Left lobe of liver (tissue), 2 donors: ENCODE measurements at places on chromosomes 4 and X. TPM values are rescaled to one million over a fixed set of nuclear protein-coding genes. Genes with fewer than 3 reads are reported as not detected.

Gene PSAPL1
- not detected for total RNA-seq

Gene CT45A5
- total RNA-seq: not detected

Gene TEX13B
- total RNA-seq: not detected

Gene GABRQ
- not detected for total RNA-seq

Gene FAM9B
- 1.1 TPM for total RNA-seq

Gene UGT2A3
- 16.6 TPM for total RNA-seq

Gene NMU
- total RNA-seq: 0.65 TPM

Gene DRD5
- not detected for total RNA-seq

Gene CD40LG
- 0.15 TPM for total RNA-seq

Gene BST1
- 3.7 TPM for total RNA-seq

Gene MSANTD1
- total RNA-seq: 1.1 TPM

Gene GAGE12J
- 0.73 TPM for total RNA-seq

Gene PAGE2
- not detected for total RNA-seq

Gene CISD2
- 32.4 TPM for total RNA-seq

Gene NPY2R
- total RNA-seq: not detected

Gene NLGN3
- 0.20 TPM for total RNA-seq

Gene BBS12
- total RNA-seq: 0.55 TPM

Gene LAGE3
- total RNA-seq: 12.0 TPM

Gene GLUD2
- 3.7 TPM for total RNA-seq

Gene RASSF6
- total RNA-seq: 0.23 TPM

Gene SSX4B
- total RNA-seq: not detected

Gene GPR143
- total RNA-seq: 0.78 TPM

Gene SH3D19
- total RNA-seq: 38.7 TPM

Gene UCP1
- not detected for total RNA-seq

Gene UBA6
- 19.6 TPM for total RNA-seq

Gene PPEF1
- total RNA-seq: not detected

Gene MEPE
- not detected for total RNA-seq

Gene CTPS2
- 7.8 TPM for total RNA-seq
